ENCODE measurements at places on chromosomes 6 and 20.

DNA sequence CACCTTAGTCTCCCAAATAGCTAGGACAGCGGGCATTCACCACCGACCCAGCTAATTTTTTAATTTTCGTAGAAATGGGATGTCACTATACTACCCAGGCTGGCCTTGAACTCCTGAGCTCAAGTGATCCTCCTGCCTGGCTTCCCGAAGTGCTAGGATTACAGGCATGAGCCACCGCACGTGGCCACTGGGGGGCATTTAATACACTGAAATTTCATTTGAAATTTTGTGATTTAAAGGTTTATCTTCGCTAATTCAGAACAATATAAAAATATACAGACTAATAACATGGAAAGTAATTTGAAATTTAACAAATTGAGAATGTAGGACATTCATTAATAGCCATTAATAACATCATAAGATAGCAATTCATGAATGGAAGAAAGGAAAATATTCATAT, 20.5 kb upstream of the TBC1D32 start:
- no peak for DNase-seq

DNA sequence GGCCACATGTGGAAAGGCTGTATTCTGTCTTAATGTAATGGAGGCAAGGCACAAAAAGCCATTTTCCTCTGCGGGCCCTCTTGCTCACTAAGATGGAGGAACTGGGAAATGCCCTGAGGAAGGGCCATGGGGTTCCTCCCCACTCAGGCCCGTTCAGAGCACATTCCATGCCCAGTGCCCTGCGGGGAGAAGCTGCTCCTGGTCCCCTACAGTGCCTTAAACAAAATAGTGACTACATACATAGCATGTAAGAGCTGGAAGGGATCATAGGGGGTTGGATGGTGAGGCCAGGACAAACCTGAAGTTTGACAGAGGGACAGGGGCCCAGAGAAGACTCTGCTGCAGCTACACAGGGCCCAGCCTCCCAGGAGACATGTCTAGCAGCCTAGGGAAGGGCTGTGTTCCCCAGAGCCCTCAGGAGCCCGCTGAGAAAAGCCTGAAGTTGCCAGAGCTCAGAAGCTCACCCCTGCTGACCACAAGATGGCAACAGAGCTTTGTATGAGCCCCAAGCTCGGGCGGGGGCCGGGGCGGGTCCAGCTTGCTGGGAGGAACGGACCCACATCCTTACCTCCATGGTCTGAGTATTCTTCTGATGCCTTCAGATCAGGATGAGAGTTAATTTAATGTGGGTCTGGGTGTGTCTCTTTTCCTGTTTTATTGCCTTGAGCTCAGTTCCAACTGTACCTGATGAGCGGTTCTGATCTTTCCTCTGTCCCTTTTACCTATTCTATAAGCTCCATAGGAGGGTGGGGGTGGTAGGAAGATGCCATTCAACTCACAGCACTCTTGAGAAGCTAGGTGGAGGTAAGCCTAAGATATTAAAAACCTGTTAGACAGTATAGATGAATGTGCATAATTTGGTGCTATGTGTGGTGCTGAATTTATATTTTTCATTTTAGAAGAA, 242.9 kb downstream of the CDC5L start:
- no peak for DNase-seq

DNA sequence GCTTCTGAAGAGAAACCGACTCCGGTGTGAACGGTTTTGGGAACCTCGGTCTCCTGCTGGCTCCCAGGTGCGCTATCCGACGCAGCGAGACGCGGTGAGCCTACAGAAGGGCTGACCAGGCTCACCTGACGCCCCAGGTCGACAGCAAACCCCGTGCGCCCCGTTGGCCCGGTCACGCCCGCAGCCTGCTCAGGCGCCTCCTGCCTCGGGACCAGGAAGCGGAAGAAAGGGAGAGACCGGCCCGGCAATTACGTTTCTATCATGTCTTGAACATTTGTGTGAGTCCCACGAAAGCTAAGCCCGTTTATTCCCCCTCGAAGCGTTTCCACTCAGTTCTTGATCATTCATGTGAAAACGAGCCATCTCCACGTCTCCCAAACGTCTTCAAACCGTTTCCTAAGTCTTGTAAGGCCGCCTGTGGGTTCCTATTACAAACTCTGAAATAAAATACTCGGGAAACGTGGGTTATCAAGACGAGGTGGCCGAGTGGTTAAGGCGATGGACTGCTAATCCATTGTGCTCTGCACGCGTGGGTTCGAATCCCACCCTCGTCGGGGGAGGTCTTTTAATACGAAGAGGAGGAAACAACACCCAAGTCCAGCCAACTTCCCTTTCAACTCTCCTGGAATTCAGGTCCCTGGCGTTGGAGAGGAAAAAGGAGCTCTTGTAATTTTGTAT, 150.5 kb upstream of the PRSS16 start:
- DNase-seq: no peak

- no peak for DNase-seq
Observed at GRCh38 chr6:75882734-75883133, 133.7 kb downstream of the MYO6 start.

- no peak for DNase-seq
Observed at GRCh38 chr6:160883999-160884398, 107.6 kb upstream of the MAP3K4 start.

DNA sequence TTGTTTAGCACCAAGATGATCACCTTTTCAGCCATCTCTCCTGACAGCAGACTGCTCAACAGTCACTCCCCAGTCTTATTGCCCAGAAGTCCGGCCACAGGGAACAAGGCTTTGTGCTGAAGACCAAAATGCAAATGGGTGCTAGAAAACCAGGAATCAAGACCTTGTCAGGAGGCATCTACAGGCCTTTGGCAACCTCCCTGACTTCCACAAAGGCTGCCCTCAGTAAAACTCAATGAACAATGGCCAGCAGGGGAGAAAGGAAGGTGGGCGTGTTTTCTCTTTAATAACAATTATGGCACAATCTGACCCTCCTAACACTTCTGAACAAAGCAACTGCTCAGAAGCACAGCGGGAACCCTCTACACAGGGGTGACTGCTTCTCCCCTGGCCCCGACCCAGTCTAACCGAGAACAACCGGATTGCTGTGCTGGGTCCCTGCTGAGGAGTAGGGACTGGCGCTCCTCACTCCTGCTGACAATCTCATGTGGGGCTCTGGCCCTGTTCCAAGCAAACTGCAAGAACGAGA, 41.6 kb downstream of the PLCG1 start:
- DNase-seq: no peak

- DNase-seq: no peak
Observed at GRCh38 chr6:56102216-56102615, 145.2 kb downstream of the COL21A1 start.

DNA sequence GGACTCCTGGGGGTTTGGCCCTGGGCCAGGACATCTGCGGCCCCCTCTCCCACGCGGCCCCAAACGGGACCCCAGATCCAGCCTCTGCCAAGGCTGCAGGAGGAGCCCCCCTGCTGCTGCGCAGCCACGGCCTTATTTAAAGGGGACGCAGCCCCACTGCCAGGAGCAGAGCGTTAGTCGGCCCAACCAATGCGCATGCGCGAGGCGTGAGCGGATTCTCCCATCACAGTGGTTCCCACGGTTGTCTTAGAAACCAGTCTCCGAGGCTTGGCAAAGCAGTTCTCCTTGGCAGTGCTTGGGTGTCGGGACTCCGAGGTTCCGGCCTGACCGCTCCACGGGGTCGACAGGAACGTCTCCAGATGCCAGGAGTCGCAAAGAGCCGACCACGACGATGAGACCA, 288.3 kb upstream of the ZNF337 start:
- no peak for DNase-seq
